ENCODE measurements at places on chromosomes 12 and 14. TPM values are rescaled to one million over a fixed set of nuclear protein-coding genes. Genes with fewer than 3 reads are reported as not detected.
A peak's percentile ranks its signal among the peaks of the same experiment; 100 is the strongest.

- no peak overlapping the region for H3K27ac ChIP-seq
- H3K36me3 ChIP-seq = 0 out of 2 replicates have a peak, but pooled peaks cover 4% of the 10 kb centered on the region
- DNase-seq = no peak
- no peaks in the 10 kb centered on the region for H3K27me3 ChIP-seq
- H3K4me1 ChIP-seq = no peaks in the 10 kb centered on the region
These were observed 24.3 kb downstream of the UBR7 start for GRCh38 chr14:93231129-93231979.

The BATF gene
- total RNA-seq = 107 TPM

GRCh38 chr14:44700694-44701093 lies 193.6 kb upstream of the FSCB start:
- DNase-seq = no peak
- no peak overlapping the region for H3K27ac ChIP-seq
- H3K4me1 ChIP-seq = no peaks in the 10 kb centered on the region
- H3K36me3 ChIP-seq = no peaks in the 10 kb centered on the region
- no peaks in the 10 kb centered on the region for H3K27me3 ChIP-seq

The SPIC gene
- total RNA-seq = not detected

- H3K4me1 ChIP-seq = peaks cover 47% of the 10 kb centered on the region
- no peaks in the 10 kb centered on the region for H3K27me3 ChIP-seq
- peak overlapping the region; percentile 97 for H3K4me3 ChIP-seq
These were observed 665 bp downstream of the RHOF start for GRCh38 chr12:121792607-121793439.

DNA sequence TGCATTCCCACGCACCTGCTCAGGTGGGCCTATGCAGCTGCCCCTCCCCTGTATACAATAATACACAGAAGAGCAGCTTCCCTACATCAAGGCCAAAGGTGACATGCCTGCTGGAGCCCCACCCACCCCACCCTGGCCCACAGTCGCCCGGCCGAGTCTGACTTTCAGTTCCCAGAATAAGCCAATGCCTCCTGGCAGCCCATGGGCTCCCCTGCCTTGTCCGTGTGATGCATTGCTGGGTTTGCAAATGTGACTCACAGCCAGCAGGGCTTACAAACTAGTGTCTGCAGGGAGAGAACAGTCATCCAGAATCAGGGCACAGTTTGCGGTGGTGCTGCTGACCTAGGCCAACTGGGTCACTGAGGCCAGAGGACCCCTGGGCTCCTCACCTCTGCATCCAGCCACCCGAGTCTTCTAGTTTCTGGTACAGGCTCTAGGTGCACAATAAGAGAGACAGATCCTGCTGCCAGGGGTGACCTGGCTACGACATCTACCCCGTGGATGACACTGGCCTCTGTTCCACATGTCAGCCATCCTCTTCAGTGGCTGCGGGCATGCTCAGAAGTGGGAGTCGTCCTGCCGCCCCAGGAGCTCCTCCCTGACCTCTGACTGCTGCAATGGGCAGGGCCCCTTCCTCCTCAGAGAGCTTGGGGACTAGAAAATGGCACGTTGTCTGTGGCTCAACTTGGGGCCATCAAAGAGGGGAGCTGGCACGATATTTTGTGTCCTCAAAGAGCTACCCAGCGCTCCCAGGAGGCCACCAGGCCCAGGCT lies 84.5 kb downstream of the CHGA start:
- H3K4me3 ChIP-seq = no peak overlapping the region
- no peaks in the 10 kb centered on the region for H3K27me3 ChIP-seq
- no peak overlapping the region for H3K27ac ChIP-seq

The RNASE7 gene
- not detected for total RNA-seq

DNA sequence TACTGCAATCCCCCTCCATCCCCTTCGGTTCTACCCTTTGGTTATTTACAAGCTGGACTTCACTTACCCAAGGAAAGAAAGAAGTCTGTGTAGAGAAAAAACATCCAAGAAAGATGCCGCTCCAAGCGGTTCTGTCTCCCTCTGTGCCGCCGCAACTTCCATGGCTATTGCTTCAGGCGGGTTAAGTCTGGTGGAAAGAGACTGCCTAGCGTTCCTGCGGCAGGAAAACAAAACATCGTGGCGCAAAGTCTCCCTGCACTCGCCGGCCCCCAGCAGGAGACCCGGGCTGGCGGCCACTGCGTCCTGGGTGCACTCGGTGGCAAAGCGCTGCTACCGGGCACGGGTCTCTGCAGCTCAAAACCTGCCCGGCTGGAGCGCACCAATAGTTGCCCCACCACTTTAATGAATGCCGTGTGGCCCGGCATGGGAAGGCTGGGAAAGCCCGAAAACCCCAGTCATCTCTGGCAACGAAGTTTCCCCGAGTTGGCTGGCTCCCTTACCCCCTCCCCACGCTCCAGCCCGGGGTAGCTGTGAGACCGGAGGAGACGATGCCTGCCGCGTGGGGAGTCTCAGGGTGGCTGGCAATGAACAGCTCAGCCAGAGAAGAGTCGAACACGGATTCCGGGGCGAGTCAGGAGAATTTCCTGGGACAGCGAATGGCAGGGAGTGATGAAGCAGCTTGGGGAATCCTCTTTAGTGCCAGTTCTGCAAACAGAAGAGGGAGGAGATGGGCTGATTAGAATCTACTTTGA lies 3.5 kb upstream of the KCNK10 start:
- no peaks in the 10 kb centered on the region for H3K36me3 ChIP-seq
- H3K27me3 ChIP-seq = peaks cover 4% of the 10 kb centered on the region
- DNase-seq = no peak
- H3K4me1 ChIP-seq = peaks cover 5% of the 10 kb centered on the region
- no peak overlapping the region for H3K4me3 ChIP-seq

The FLVCR2 gene
- 3.7 TPM for total RNA-seq

GRCh38 chr12:24057920-24058476 lies 108.5 kb upstream of the SOX5 start:
- H3K36me3 ChIP-seq = no peaks in the 10 kb centered on the region
- no peak overlapping the region for H3K4me3 ChIP-seq
- H3K27me3 ChIP-seq = no peaks in the 10 kb centered on the region
- no peak overlapping the region for H3K27ac ChIP-seq
- H3K4me1 ChIP-seq = no peaks in the 10 kb centered on the region

DNA sequence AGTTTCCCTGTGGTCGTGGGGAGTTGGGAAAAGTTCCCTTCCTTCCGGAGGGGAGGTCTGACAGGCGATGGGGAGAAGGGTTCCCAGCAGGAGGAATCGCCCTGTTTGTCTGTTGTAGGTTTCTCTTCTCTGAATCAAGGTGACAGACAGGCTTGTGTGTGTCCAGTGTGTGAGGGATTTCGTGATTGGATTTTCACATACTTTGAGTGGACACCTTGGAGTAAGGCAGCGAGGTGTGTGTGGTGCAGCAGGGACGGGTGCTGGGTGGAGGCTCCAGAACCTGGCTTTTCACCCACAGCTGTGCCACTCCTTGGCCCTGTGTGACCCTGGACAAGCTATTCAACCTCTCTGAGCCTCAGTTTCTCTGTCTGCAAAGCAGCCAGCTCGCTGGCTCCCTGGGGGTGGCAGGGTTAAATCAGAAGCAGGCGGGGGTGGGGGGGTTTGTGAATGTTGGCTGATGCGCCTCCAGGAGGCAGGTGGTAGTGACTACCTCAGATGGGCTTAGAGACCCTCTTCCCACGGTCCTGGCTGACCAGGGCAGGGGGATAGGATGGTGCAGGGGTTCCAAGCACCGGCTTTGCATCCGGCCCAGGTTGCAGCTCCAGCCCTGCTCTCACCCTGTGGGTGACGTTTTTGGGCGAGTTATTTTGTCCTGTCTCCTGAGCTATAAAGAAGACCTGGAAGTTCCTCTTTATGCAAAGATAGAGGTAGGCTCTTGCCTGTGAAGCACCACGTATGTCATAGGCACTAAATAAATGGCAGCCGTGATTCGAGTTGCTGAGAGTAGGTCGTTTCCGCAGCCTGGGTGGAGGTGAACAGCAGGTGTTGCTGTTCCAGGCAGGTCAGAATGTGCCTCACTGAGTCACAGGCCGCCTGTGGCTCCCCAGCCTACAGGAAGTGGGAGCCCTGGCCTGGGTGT lies 679 bp downstream of the BDKRB2 start:
- no peaks in the 10 kb centered on the region for H3K36me3 ChIP-seq
- peaks cover 5% of the 10 kb centered on the region for H3K27me3 ChIP-seq
- DNase-seq = no peak
- H3K27ac ChIP-seq = no peak overlapping the region
- H3K4me1 ChIP-seq = no peaks in the 10 kb centered on the region
- H3K4me3 ChIP-seq = no peak overlapping the region

The MUCL1 gene
- total RNA-seq = not detected

The LRRIQ1 gene
- total RNA-seq = not detected

GRCh38 chr14:69013943-69014782 lies 35.1 kb upstream of the ACTN1 start:
- no peak for DNase-seq
- no peaks in the 10 kb centered on the region for H3K36me3 ChIP-seq
- no peak overlapping the region for H3K4me3 ChIP-seq
- H3K27ac ChIP-seq = no peak overlapping the region
- no peaks in the 10 kb centered on the region for H3K4me1 ChIP-seq
- H3K27me3 ChIP-seq = no peaks in the 10 kb centered on the region

DNA sequence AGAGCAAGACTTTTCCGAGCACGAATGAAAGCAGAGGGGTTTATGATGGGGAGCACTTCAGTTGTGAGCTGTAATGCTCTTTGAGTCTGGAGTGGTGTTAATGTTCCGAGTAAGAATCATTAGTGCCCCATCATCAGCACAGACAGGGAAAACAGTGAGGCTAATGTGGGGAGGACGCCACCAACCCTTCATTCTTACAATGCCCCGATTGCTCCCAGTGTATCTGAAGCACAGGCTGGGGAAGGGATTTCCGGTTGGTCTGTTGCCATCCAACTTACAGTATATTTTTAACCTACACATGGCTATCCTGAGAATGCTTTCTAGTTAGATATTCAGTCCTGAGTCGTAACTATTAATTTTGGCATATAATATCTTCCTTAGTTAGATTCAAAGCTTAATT lies 141.6 kb downstream of the APAF1 start:
- no peak overlapping the region for H3K4me3 ChIP-seq
- H3K36me3 ChIP-seq = no peaks in the 10 kb centered on the region
- H3K27ac ChIP-seq = no peak overlapping the region
- no peak for DNase-seq

The EGLN3 gene
- 3.0 TPM for total RNA-seq

- no peak overlapping the region for H3K4me3 ChIP-seq
- H3K36me3 ChIP-seq = no peaks in the 10 kb centered on the region
- H3K27me3 ChIP-seq = no peaks in the 10 kb centered on the region
- H3K27ac ChIP-seq = no peak overlapping the region
These were observed 159.2 kb downstream of the TGFB3 start for GRCh38 chr14:75822522-75823141.

The ART4 gene
- not detected for total RNA-seq

The SERPINA1 gene
- total RNA-seq = 5.1 TPM

DNA sequence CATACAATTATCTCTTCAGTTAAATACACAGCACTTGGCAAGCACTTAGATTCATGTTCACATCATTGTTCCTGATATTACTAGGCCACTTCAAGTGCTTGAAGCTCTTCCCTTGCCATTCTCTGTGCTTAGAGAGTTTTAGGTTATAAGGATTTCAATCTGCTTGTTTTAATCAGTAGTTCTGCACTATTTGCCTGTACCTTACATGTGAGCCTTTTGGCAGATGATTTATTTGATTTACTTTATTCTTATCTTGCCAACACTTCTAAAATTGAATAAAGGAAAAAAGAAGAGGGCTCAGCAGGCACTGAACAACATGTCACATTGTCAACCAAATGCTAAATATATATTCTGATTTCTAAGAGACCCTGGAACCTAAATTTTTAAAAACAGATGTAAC lies 363.8 kb upstream of the USP15 start:
- no peaks in the 10 kb centered on the region for H3K4me1 ChIP-seq
- no peak for DNase-seq
- no peak overlapping the region for H3K4me3 ChIP-seq

The MYL2 gene
- 0.77 TPM for total RNA-seq

DNA sequence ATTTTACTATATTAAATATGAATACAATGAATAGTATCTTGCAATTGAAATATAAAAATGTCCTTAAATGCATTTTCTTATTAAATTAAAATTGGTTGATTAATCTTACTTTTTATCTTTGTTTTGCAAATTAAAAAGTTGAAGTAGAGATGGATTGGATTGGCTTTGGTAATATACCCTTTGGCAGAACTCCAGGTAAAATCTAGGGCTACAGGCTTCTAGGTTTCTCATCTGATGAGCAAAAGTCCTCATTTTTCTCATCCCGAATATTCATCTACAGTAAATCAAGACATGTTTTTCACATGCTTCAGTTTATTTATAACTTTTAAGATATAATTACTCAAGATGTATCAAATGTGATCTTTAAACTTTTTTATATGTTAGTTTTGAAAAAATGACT lies 2.2 kb downstream of the PTPRR start:
- H3K4me1 ChIP-seq = no peaks in the 10 kb centered on the region
- H3K27ac ChIP-seq = no peak overlapping the region
- H3K36me3 ChIP-seq = no peaks in the 10 kb centered on the region

Data from GM12878 (cell line).